ENCODE measurements at places on chromosomes 16 and 17.

- DNase-seq: no peak
Observed at GRCh38 chr16:1526608-1527555, 6.6 kb upstream of the TMEM204 start.

DNA sequence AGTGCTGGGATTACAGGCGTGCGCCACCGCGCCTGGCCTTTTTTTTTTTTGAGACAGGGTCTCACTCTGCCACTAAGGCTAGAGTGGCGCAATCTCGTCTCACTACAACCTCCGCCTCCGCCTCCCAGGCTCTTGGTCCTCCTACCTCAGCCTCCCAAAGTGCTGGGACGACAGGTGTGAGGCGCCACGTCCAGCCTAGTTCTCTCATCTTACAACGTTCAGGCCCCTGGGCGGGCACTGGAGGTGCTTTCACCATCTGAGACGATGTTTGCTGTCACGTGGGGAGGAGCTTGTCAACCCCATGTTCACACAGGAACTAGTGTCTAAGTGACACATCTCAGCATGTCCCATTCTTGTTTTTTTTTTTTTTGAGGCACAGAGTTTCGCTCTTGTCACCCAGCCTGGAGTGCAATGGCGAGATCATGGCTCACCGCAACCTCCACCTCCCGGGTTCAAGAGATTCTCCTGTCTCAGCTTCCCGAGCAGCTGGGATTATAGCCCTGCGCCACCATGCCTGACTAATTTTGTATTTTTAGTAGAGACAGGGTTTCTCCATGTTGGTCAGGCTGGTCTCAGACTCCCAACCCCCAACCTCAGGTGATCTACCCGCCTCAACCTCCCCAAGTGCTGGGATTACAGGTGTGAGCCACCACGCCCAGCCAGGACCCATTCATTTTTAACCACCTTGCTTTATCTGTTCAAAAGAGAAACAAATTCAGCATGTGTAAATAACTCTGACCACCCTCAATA lies 5.2 kb upstream of the FANCA start:
- DNase-seq: no peak

GRCh38 chr17:44210342-44211192 lies 8.9 kb downstream of the UBTF start:
- DNase-seq: peak; percentile 95

DNA sequence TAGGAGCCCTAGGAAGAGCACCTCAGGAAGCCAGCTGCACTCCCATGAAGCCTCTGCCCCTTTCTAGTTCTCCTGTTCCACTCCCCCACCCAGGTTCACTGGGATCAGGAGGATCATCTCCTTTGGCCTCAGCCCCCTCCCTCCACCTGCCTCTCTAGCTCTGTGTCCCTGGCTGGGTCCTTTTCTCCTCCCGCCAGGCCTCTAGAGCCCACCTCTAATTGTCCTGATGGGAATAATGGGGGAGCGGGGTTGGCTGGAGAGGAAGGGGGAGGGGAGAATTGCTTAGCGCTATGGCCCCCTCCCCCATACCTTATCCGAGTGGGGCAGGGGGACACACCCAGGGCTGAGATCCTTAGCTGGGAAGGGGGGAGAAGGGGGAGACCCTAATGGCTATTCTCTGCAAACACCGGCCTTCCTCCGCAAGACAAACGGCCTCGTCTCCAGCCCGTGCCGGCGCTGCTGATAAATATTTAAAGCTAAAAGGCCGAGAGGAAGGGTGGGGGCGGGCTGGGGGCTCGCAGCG lies 997 bp downstream of the HOXB7 start:
- DNase-seq: no peak

- DNase-seq: no peak
Observed at GRCh38 chr16:73151225-73151624, 103.3 kb upstream of the ZFHX3 start.

- no peak for DNase-seq
Observed at GRCh38 chr16:990516-991291, 9.1 kb downstream of the SOX8 start.

GRCh38 chr16:84260766-84261554 lies 21.1 kb upstream of the KCNG4 start:
- DNase-seq: no peak

- no peak for DNase-seq
Observed at GRCh38 chr16:53844804-53845203, 140.8 kb downstream of the FTO start.

DNA sequence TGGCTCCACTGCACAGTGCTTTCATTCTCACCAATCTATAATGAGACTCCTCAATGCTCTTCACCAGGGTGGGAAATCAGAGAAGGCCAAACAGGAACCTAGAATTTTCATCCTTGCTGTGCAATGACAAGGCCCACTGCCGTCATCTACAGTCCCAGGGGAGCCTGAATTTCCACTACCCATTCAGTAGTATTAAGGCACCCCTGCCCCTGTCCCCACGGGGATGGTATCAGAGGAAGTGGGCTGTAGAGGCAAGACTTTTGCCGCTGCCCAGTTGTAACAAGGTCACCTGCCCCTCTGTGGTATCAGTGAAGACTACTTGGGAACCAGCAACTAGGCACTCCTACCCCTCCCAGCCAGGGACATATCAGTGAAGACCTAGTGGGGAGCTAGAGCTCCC lies 104.5 kb downstream of the C16orf78 start:
- no peak for DNase-seq

- no peak for DNase-seq
Observed at GRCh38 chr17:81238490-81238814, 403 bp downstream of the TEPSIN start.

DNA sequence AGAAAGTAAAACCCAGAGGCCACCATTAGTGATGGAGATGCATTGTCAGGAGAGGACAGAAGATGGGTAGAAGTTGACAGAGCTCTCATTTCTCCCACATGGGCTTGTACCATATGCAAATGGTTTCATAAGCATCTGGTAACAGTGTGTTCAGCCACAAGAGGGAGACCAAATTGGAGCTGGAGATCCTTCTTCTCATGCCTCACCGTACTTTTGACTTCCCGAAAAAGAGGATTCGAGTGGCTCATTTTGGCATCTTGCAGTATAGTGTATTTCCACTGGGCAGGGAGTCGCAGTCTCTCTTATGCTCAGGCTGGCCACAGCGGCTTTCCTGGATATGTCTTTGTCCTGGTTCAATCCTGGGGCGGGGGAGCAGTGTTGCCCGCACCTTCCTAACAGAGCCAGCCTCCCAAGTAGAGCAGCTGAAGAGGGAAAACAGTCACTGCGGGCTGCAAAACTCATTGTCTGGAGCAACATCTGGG lies 23.8 kb downstream of the TBC1D3B start:
- DNase-seq: no peak

GRCh38 chr17:19409509-19409908 lies 1.5 kb upstream of the RNF112 start:
- no peak for DNase-seq

DNA sequence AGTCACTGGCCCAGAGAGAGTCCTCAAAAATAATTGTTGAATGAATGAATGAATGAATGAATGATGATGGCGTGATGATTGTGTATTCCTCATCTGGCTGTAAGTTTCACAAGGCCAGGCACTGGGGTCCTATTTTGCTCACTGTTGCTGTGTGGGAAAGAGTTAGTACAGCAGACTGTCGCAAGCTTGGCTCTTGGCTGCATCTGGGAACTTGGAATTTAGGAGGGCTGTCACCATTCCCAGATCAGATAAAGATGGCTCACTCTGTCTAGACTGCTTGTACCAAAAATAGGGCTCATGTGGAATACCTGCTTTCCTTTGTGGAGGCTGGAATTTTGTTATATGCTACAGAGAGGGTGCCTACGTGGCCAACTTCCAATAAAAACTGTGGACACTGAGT lies 530.6 kb downstream of the WWOX start:
- no peak for DNase-seq

DNA sequence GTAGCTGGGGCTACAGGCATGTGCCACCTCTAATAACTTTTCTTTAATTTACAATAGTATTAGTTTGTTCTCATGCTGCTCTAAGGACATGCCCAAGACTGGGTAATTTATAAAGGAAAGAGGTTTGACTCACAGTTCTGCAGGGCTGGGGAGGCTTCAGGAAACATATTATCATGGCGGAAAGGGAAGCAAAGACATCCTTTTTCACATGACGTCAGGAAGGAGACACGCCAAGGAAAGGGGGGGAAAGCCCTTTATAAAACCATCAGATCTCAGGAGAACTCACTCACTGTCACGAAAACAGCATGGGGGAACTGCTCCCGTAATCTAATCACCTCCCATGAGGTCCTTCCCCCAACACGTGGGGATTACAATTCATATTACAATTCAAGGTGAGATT lies 18.3 kb downstream of the IL4R start:
- no peak for DNase-seq

GRCh38 chr17:78368348-78368747 lies 8.5 kb upstream of the SOCS3 start:
- no peak for DNase-seq

DNA sequence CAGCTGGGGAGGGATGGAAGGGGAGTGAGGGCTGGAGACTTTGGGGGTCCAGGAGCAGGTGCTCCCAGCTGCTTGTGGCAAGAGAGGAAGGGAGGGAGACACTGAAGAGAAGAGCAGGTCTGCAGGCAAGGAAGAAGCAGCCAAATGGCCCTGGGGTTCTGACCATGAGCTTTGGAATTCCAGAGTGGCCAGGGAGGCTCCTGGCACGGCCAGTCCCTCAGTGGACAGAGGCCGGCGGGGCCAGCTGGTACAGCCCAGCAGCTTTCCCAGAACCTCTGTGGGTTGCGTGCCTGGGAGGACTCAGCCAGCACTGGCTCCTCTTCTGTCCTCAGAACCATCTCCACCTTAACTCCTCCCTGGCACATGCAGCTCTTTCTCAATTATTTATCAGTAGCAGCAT lies 233.0 kb downstream of the MSI2 start:
- no peak for DNase-seq

DNA sequence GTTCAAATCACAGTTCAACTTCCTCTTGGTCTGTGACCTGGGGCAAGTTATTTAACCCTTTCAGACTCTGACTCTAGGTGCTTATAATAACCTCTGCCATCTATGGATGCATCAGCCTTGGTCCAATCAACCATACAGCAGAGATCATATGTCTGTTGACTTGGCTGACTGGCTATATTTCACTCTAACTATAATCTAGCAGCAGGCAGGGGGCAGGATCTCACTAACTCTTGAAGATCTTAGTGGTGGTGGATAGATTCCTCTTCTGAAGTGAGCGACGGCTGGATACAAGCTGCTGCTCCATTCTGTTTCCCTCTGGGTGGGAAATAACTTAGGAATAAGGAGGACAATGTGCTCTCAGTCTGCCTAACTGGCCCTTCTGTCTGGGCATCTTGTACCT lies 146.6 kb downstream of the SKAP1 start:
- DNase-seq: no peak

DNA sequence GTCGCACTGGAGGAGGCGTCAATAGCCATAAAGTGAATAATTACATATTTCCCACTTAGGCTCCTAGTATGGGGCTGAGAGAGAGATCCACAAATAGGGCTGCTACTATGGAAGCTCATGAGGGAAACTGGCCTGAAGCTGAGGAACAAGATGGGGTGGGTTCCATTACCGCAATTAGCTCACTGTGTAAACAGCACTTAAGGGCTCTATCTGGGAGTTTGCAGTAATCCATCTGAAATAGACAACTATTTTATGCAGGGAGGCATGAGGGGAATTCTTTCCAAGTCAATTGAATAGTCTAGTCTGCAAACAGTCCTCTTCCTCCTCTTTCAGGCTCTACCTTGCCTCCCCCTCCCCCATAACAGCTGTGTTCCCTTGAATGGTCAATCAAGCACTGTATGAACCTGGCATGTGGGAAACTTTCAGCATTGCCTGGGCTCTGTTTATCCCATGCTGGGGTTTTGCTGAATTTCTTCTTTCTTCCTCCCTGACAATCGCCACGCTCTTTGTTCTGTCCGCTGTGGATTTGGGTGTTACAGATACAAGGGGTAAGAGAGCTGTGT lies 56.1 kb upstream of the MAF start:
- no peak for DNase-seq

- no peak for DNase-seq
Observed at GRCh38 chr17:14712611-14713021, 411.7 kb downstream of the HS3ST3B1 start.

DNA sequence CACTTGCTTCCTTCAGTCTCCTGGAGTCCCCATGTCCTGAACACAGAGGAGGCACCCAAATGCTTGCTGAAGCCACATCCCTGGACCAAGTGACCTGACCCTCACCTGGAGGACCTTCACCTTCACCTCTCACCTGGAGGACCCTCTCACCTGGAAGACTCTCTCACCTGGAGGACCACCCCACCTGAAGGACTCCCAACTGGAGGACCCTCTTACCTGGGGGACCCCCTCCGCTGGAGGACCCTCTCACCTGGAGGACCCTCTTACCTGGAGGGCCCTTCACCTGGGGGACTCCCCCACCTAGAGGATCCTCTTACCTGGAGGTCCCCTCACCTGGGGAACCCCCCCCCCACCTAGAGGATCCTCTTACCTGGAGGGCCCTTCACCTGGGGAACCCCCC lies 573 bp upstream of the CDK10 start:
- DNase-seq: no peak

GRCh38 chr17:30219833-30220232 lies 15.7 kb downstream of the SLC6A4 start:
- DNase-seq: no peak

GRCh38 chr17:50582741-50583140 lies 22.2 kb downstream of the CACNA1G start:
- DNase-seq: no peak

DNA sequence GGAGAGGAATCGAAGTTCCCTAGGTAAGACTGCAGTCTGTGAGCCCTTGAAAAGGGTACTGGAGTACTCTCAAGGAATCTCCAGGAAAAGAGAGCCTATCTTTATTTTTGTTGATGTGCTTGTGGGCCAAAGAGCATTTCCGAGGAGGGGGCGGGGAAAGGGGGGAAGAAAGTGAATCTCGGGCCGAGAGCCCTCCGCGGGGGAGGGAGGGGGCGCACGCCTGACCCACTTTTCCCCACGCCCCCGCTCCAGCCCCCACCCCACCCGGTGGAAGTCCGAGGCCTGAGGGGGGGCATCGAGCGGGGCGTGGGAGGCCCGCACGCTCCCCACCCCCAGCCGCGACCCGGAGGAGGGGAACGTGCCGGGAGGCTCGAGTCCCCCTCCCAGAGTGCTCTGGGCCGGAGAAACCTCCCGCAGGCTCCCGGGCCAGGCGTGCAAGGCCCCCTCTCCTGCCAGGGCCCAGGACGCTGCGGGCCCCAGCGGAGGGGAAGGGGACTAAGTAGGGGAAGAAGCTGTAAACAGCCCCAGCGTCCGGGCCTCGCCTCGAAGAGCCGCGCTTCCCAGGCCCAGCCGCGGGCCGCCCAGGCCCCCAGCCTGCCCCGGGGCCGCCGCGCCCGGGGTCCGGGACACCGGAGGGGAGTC lies 444 bp downstream of the HELZ start:
- no peak for DNase-seq
